ENCODE measurements at places on chromosomes 13 and 19.

DNA sequence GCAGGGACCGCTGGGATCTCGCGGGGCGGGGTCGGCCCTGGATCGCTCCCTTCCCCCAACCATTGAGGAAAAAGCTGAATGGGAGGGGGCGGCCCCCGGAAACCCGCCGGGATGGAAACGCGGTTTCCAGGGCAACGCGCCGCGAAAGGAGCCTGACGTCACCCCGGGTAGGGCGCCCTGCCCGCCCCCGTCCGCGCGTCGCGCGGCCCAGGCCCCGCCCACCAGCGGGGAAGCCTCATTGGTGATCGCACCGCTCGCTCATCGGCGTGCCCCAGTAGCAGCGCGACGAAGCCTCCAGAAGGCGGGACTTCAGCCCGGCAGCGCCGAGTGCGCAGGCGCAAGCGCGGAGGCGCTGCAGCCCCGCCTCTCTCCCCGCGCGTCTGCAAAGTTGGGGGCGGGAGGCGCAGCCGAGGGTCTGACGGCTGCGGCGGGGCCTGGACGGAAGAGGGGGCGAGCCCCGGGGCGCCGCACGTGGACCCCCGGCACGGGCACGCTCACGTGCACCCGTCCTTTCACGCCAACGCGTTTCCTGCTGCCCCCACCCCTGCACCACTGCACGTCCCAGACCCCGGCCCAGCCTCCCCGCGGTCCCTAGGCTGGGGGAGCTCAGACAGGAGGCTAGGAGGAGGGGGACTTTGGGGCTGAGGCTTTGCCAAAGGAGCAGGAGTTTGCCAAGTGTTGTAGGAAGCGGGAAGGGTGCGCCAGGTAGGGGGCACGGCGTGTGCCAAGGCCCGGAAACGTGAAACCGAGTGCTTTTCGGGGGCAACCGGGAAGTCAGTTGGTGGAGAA lies 8.2 kb upstream of the CIRBP start:
- DNase-seq: peak; percentile 94

DNA sequence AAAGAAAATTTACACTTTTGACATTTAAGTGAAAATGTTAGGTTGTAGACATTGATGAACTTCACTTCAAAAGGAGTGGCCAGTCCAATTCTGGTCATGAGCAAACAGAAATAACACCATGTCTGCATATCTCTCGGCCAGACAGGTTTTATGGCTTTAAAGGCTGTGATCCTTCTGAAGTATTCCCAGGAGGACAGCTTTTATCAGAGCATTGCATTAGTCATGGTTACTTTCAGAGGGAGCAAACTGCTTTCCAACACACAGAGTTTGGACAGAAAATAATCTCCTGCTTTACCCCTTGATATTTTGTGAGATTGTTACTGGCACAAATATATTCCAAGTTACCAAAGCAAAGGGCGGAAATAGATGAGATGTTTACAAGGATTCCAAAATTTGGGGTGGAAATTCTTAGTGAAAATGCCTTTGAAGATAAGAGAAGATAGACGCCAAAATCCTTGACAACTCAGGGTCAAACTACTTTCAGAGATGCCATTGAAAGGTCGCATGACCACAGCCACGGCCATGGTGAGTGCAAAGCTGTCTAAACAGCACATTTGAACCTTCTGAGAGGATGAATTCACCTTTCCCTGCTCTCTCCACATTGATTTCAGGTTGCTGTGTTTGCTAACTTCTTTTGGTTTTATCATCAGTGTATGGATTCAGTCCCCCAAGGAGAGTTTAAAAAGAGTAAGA lies 584.5 kb upstream of the SGCG start:
- DNase-seq: peak; percentile 8

- no peak for DNase-seq
Measured at GRCh38 chr13:103965506-103966243, 899.5 kb upstream of the SLC10A2 start.

DNA sequence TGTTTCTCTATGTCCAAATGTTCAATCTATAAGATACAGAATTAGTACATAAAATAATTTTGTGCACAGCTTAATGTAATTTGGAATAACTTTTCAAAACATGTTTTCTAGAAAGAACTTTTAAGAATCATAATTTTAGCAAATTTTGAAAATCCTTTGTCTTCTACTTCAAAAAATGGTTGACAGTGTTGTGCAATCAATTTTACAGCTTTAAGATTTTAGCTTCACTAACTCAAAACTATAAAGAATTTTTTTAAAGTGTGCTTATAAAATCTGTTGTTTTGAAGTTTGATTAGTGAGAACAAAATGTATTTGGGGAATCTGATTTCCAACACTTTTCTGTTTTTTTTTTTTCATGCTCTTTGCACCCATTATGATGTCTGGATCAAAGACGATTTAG lies 12.7 kb upstream of the SPACA6 start:
- DNase-seq: no peak

DNA sequence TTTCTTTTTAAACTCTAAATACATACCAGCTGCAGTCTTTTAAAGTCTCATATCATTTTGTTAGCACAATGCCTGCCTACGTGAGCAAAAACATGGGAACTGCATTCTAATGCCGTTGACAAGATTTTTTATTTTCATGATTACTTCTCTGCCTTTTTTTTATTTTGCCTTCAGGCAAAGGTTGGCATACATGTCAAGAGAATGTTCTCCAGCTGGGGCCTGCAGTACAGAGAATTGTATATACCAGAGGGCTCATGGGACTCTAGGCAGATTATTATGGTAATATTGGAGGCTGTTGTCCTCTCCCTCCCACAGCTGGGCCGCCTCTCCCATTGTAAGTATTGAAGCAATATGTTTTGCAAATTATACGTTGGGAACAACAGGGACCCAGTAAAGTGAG lies 53.9 kb upstream of the OBI1 start:
- DNase-seq: no peak

DNA sequence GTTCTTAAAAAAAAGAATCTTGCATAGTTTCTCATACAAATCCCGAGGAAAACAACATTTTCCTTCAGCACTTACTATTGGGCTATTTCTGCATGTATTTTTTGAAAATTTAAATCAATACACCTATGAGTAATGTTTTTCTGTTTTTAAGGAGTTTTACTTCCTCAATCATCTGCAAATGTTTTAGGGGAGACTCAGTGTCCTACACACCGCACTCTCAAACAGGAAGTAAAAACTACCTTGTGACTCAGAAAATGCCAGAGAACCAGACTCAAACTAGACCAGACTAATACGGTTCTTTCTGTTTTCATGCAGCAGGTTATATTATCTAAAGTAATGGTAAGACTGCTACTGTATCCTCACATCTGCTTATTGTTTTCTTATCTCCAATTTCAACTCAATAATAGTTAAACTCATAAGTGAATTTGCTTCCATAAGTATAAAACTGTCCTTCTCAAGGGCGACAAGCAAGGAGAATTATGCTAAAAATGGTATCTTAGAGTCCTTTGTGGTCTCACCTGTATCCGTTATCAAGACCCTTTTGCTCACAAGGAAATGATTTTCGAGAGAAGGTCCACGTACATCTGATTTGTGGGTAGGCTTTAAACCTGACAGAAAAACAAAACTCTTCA lies 52.5 kb downstream of the FLT3 start:
- DNase-seq: no peak

- DNase-seq: no peak
Measured at GRCh38 chr13:65508745-65509144, 1721.4 kb downstream of the PCDH9 start.

- DNase-seq: no peak
Measured at GRCh38 chr19:2586196-2586595, 110.3 kb downstream of the GADD45B start.

DNA sequence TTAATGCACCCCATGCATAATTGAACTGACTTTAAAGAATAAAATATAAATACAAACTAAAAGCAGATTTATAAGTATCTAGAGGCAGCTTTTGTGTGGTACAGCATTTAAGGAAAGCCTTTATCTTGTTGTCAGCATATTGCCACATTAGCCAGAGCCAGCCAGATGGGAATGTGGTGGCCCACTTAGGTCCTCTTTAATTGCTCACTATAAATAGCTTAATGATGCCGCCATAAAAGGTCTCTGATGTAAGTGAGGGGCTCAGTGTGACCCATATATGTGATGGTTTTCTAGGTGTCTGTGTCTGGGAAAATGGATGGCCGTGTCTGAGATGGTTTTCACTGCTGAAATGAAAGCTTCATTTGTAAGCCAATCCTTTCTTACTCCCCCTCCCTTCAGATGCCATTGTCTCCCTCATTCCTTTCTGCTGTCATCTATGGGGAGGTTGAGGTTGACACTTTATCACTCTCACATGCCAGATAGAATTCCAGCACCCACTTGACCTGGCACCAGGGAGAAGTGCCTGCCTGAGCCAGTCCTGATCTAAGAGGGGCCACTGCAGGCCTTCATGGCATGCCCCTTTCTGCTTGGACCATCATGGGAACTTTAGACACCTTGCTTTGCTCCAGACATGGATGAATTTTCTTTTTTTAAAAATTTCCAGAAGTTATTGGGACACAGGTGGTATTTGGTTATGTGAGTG lies 135.3 kb downstream of the MTUS2 start:
- DNase-seq: no peak

DNA sequence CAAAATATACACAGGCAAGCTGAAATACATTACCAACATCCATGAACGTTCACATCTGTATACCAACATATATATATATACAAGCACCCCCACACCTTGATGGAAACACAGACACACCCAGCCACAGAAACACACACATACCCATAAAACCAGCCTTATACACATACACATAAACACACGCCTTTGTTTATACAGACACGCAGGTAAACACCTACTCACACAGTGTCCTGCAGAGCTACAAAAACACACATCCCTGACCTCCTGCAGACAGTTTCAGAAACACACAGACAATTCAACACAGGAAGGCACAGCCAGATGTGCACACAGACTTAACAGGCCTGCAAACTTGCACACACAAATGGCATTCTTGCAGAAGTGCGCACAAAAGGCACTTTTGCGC lies 21.3 kb upstream of the IRGC start:
- DNase-seq: no peak

GRCh38 chr19:55643003-55643886 lies at the start of gene ZNF581:
Gene ZNF581 (plus strand): TSS chr19:55643649. CDS start chr19:55644572, 923 bp downstream.
- DNase-seq: peak; percentile 56

DNA sequence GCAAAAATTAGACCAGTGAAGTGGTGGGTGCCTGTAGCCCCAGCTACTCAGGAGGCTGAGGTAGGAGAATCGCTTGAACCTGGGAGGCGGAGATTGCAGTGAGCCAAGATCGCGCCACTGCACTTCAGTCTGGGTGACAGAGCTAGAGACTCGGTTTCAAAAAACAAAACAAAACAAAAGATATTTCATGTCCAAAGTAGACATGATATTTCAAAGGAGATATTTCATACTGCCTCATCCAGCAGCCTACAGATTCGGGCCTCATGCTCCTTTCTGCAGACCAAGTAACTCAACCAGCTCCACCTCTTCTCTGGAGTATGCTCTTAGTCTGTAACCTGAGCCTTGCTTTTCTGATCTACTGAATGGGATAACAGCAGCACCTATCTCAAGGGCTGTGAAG lies 15.0 kb downstream of the ZC3H4 start:
- no peak for DNase-seq

DNA sequence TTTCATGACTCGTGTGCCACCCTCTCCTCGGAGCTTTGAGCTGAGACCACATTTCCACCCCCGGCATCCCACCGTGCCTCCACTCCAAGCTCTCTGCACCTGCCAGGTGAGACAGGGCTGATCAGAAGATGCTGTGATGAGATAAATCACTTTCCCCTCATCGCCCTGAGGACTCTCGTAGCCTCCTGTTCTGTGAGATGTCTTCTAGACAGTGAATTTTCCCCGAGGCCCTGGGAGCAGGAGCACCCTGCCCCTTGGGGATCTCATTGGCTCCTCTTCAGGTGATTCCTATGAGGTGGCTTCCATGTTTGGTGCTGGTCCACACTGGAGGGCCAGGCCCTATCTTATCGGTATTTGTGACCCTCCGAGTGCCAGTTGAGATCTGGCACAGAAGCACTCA lies 154.0 kb upstream of the TSHZ3 start:
- DNase-seq: no peak

DNA sequence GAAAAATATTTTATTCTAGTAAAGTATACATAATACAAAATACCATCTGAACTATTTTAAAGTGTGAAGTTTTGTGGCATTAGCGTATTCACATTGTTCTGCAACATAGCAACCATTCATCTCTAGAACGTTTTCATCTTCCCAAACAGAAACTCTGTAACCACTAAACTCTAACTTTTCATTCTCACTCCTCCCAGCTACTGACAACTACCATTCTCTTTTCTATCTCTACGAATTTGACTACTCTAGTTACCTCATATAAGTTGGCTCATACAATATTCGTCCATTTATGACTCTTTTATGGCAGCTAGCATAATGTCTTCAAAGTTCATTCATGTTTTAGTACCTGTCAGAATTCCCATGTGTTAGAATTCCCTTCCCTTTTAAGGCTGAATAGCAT lies 150.5 kb upstream of the MIR17HG start:
- no peak for DNase-seq

- DNase-seq: no peak
Measured at GRCh38 chr13:108326309-108326708, 56.8 kb downstream of the TNFSF13B start.

GRCh38 chr19:32599736-32600157 lies 18.8 kb downstream of the PDCD5 start:
- peak; percentile 40 for DNase-seq

DNA sequence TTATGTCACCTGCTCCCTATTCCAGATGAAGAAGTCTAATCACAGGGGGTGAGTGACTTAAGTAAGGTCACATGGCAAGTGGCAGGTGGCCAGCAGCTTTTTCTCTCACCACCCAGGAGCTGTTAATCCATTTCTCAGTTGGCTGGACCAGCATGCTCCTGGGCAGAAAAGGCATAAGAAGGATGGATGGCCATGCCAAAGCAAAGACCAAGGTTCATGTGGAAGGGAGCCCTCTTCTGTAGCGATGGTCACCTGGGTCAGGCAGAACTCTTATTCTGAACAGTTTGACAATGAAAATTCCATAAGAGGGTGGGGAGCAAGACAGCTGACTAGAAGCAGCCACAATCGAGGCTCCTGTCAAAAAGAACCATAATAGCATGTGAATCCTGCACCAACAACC lies 538.1 kb downstream of the SUCLA2 start:
- no peak for DNase-seq

DNA sequence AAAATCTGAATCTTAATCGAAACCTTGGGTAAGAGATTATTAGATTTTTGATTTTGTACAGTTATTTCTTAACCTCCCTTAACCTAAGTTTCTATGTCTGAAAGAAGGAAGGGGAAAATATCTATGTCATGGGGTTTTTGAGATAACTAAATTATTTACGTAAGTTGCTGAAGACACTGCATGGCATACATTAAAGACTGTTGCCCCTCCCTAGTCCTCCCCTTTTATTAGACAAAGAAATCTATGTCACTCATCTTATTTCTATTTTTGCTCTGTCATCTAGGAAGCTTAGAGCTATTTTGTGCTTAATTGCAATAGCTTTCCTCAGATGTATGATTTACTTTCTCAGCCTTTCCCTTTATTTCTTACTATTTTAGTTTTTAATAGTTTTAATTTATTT lies 15.0 kb downstream of the COG6 start:
- DNase-seq: no peak

Data from SK-N-DZ (cell line).